ENCODE measurements at places on chromosomes 4 and X.

DNA sequence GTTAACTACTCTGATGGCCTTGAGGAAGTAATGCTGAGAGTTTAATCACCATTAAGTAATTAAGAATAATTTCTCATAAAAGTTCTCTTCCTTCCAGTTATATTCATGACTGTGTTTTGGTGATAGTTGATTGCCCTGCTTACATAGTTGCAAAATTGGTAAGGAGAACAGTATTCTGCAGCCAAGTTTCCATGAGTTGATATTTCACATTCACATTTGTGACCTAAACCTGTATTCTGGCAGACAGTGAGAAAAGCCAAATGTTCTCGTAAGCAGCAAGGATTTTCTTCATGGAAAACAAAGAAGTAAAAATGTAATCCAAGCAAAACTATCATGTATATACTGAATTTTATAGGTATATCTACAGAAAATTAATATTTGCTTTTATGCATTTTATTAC is 187.8 kb upstream of the NUDT6 start:
- DNase-seq, result no peak

GRCh38 chr4:26069218-26069617 is 155.2 kb downstream of the SMIM20 start:
- DNase-seq, result no peak

GRCh38 chr4:79597266-79597665 is 189.2 kb upstream of the GK2 start:
- DNase-seq, result no peak

DNA sequence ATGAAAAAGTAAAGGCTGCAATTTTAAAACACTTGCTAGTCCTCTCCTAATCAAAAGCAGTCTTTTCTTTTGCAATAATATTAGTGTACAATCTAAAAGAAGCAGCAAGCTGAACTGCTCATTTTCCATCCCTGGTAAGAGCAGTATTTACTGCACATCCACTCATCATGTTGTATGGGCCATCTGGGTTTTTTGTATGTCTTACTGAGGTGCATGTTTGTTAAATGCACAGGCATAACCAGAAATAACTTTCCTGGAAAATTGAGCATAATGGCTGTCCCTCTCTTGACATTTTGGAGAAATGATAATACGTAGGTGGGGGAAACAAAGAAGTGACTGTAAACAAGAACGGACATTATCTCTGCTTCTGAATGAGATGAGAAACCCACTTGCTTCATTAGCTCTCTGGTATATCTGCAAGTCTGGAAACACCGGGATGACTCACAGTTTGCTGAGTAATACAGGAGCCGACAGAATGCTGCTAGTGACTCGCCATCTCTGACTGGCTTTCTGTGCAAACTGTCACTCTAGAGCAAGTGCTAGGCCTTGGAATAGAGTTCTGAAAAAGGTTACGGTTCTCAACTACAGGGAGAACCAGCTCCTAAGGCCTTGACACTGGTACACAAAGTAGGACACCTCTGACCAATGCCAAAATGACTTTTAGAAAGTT is 85.7 kb upstream of the MTM1 start:
- DNase-seq, result no peak

GRCh38 chr4:90039122-90039521 is 88.1 kb upstream of the CCSER1 start:
- no peak for DNase-seq

GRCh38 chr4:139630991-139631390 is 34.6 kb upstream of the MGST2 start:
- DNase-seq, result no peak

- DNase-seq, result no peak
These were observed 10.0 kb upstream of the APELA start for GRCh38 chr4:164866817-164867490.

- DNase-seq, result no peak
These were observed 493.7 kb downstream of the MAGEE1 start for GRCh38 chrX:76921176-76921575.

GRCh38 chr4:152117933-152118507 is 357.2 kb upstream of the GATB start:
- no peak for DNase-seq

DNA sequence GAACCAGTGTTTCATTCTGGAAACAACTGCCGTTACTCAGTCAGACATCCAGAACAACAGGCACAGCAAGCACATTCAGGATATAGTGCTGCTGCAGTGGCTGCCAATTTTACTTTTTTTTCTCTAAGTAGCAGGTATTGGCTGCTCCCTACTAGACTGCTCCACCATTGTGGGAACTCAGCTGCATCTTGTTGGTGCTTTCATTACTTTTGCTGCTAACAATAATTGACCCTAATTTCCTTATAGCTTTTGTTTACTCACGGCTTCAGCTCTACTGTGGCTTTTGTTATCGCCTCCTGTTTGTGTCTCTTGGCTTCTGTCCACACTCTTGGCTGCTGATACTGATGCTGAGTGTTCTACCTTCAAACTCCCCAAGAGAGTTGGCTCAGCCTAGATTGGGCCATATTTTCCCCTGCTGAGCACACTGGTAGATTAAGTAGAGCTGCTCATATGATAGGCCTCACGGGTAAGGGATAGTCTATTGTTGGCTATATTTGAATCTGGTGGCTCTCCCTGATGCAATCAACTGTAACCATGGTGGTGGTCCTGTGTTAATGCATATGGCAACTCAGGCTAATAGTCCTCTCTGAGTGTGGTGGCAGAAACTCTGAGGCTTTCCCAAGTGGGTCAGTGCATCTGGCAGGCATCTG is 44.5 kb upstream of the IL2 start:
- DNase-seq, result no peak

DNA sequence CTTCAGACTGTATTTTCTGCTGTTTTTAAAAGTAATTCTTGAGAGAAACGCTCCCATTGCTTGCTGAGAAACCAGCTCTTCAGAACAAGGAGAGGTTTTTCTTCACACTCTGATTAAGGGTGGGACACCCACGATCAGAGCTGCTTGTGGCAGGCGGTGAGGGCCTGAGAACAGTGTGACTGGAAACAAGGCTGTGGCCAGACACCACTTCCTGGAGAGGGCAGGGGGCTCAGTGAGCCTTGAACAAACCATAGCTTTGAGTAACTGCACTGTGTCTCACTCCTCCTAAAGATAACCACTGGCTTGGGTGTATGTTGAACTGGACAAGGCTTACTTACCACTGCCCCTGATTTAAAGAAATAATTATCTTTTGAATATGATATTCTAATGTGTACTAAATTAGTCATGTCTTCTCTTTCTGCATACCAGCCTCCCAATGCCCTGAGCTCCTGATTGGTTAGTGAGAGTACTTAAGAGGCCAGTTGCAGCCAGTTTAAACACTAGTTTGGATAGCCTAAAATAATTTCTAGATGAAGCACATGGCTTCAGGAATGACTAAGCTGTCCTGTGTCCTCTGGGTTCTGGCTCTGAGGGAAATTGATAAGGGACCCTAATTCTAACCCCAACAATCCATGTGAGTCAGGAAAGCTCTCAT is 3.7 kb upstream of the GPR82 start:
- no peak for DNase-seq

- DNase-seq, result no peak
These were observed 48.6 kb upstream of the GYPA start for GRCh38 chr4:144189121-144189520.

GRCh38 chrX:7606039-7606652 is 236.8 kb upstream of the VCX start:
- no peak for DNase-seq

DNA sequence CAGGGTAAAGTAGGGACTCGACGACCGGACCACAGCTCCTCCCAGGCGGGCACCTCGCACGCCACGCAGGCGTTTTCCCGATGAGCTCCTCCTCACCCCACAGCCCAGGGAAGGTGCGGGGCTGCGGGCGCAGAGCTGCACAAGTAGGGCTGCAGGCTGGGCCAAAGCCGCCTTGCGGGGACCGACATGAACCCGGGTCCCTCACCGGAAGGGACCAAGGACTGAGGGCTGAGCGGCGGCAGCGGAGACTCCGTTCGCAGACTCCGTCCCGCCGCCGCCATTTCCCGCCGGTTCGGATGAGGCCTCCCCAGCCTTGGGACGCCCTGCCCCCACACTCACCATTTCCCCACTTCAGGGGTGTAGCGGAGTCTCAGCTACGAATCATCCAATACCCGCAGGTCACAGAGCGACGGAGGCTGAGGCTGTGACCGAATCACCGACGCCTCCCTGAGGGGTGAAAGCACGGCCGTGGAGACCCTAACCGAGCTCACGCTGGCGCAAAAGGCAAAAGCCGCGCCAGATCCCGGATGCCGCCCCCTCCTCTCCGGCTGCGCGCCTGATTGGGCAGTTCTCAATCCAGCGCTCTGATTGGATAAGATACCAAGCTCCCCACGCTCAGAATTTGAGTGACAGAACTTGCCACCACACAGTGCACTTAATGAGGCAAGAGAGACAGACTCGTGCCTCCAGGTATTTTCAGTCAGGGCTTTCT is at the start of gene ZNF732:
TSS of gene ZNF732 (minus strand) at position 506 of the 712 bp plus-strand sequence. CDS start at position 342, 164 bp downstream.
- peak; percentile 70 for DNase-seq

GRCh38 chrX:132092439-132093065 is 35.3 kb downstream of the FRMD7 start:
- no peak for DNase-seq

GRCh38 chrX:133546441-133546840 is 131.2 kb upstream of the GPC4 start:
- no peak for DNase-seq

- no peak for DNase-seq
These were observed 149.3 kb upstream of the EOLA2 start for GRCh38 chrX:150087612-150088011.

- DNase-seq, result no peak
These were observed 86.8 kb downstream of the ZNF718 start for GRCh38 chr4:211033-211511.

- DNase-seq, result no peak
These were observed 552 bp downstream of the TCEAL9 start for GRCh38 chrX:103356858-103357257.

DNA sequence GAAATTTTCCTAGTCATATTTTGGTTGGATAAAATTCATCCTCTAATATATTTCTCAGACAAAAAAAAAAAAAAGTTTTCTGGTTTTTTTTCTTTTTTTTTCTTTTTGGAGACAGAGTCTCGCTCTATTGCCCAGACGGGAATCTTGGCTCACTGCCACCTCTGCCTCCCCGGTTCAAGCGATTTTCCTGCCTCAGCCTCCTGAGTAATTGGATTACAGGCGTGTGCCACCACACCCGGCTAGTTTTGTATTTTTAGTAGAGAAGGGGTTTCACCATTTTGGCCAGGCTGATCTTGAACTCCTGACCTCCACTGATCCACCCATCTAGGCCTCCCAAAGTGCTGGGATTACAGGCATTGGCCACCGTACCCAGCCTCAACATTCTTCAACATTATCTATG is 432.7 kb upstream of the PABPC4L start:
- DNase-seq, result no peak

GRCh38 chr4:181599134-181599533 is 644.1 kb upstream of the TENM3 start:
- DNase-seq, result no peak

DNA sequence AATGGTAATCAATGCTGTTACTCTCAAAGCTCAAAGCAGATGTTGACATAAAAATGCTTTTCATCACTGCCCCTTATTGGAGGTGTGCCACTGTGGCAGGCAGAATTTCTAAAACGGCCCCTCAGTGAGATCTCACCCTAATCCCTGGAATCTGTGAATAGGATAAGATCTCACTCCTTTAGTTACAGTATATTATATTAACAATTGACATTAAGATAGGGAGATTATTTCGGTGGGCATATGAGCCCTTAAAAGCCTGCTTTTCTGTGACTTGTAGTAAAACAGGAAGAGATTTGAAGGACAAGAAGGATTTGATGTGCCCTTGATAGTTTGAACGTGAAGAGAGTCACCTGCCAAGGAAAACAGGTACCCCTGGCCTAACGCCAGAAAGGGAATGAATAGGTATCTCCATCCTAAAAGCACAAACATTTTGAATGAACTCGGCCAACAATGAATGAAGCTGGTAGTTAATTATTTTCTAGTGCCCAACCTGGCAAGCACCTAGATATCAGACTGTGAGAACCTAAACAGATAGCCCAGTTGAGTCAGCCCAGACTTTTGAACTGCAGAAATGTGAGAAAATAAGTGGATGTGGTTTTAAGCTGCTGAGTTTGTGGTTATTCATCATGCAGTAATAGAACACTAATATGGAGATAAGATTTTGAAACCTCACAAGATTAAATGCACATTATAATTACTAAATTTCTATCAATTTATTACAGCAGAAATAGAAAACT is 881.6 kb downstream of the PCDH18 start:
- DNase-seq, result no peak

- no peak for DNase-seq
These were observed 79.2 kb downstream of the PRSS12 start for GRCh38 chr4:118273642-118274041.

GRCh38 chrX:41677183-41678060 is 11.4 kb upstream of the GPR34 start:
- DNase-seq, result no peak

DNA sequence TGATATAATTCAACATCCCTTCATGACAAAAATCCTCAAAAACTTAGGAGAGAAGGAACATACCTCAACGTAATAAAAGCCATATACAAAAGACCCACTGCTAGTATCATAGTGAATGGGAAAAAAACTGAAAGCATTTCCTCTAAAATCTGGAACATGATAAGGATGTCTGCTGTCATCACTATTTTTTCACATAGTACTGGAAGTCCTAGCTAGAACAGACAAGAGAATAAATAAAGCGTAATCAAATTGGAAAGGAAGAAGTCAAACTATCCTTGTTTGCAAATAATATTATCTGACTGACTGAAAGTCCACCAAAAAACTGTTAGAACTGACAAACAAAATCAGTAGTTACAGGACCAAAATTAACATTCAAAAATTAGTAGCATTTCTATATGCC is 985.4 kb upstream of the AGA start:
- no peak for DNase-seq

GRCh38 chr4:22072240-22072639 is 123.7 kb upstream of the KCNIP4 start:
- DNase-seq, result no peak

DNA sequence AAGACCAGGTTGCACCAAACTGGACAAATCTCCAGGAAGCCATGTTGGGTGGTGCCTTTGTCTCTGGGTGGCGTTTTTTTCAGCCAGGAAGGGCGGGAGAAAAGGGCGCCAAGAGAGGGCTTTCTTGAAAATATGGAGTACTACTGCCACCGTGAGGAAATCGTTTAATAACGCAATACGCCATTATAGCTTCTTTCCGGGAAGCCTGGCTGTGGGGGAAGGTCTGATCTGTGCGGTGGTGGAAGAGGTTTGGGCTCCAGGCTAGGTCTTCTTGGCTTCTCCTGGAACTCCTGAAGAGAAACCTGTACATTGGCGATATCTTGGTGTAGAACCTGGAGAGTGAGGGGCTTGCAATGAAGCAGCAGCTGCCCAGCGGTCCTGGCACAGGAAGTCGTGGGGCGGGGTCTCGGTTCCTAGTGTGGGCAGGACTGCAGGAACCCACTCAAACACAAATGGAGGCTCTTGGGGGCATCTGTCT is 202.7 kb downstream of the OR13H1 start:
- peak; percentile 3 for DNase-seq

Data from caudate nucleus (tissue), 63 donors.